ENCODE measurements at places on chromosomes 3 and 15. TPM values are rescaled to one million over a fixed set of nuclear protein-coding genes. Genes with fewer than 3 reads are reported as not detected.

DNA sequence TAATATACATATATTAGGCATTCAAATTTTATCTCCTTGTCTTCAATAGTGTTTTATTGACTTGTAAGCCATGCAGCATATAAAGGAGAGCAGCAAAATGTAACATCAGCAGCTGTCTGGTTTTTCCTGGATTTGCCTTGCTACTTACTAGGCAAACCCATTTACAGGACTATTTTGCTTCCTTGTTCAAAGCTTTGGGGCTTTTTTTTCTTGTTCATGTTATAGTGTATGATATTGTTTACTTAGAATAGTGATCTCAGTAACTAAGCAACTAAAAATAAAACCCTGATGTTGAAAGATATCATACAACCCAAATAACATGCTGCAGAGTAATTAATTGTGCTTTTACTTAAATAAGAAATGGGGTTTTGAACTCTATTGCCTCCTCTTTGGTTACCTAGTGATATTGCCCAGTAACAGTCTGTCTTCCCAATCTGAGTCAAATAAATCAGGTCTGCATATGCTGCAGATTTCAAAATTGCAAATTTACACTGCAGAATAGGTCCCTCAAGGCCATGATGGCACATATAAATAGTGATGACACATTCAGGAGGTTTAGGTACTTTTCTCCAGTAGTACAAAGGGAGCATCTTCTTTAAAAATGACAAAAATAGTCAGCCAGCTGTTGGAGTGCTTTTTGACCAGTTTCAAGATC is 578.1 kb upstream of the NECTIN3 start:
- DNase-seq: no peak

DNA sequence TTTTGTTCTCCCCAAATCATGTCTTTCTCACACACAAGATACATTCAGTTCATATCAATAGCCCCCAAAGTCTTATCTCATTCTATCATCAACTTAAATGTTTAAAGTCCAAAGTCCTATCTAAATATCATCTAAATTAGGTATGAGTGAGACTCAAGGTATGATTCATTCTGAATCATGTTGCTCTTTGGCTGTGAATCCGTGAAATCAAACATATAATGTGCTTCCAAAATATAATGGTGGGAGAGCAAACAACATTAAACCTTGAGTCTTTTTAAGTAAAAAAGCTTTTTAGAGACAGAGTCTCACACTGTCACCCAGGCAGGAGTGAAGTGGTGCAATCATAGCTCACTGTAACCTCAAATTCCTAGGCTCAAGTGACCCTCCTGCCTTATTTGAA is 139.1 kb downstream of the SAMMSON start:
- DNase-seq: no peak

GCSAM gene
- total RNA-seq: not detected

GRCh38 chr3:107523539-107524325 is 970 bp downstream of the BBX start:
- DNase-seq: peak; percentile 54

DNA sequence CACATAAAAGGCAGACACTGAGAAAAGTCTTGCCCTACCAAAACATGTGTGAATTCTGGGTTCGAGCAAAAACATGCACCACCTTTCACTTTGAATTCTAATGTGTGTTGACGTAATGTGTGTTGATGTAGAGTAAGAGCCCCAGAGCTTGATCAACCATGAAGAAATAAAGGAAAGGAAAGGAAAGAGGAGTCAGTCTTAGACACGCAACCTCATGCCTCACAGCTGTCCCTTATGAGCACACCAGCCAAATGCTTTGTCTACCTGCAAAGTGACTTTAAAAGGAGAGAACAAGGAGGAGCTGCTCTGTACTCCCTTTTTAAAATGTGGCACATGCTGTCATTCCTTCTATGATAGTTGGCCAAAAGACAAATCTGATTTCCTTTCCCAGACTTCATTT is 80.8 kb downstream of the RFTN1 start:
- DNase-seq: no peak

SCN11A gene
- not detected for total RNA-seq

DNA sequence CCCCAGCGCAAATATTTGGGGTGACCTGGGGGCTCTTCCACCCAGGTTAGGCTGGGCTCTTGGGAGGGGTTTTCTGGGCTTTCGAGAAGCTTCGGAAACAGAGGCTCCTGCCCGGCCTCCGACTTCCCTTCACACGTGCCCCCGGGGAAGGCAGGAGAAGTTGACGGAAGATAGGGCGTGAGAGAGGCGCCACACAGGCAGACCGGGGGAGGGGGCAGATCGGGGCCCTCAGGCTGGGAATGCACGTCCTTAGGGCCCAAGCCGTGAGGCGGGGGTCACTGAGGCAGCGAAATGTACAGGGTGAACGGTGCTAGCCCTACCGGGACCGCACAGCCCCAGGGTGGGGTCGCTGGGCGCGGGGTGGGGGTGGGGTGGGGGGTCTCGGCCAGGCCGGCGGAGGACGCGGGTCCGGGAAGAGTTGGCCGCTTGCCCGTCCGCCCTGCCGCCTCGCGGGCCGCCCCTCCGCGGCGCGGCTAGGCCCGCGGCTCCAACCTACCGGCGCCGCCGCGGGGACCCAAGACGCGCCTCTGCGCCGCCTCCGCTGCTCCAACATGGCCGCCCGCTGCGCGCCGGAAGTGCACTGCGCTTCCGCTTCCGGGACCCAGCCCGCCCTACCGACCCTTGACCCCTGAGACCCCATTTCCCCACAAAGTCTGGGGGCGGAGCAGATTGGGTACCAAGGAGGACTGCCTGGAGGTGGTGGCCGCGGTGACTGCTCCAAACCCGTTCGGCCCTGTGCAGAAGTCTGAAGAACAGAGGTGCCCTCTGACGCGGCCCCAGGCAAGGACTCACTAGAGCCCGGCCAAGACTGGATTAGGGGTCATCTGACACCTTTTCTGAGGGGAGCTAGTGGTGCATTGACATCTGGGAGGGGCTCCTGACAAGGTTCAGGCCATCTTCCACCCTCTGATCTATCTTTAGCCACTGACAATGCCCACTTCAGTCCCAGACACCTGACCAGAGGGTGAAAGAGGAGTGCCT is at the start of gene CCDC71:
TSS of gene CCDC71 (minus strand) at position 561 of the 981 bp plus-strand sequence. CDS start 2,123 bp downstream, outside the sequence.
- peak; percentile 40 for DNase-seq

- peak; percentile 60 for DNase-seq
These were observed 3.1 kb downstream of the MYLK start for GRCh38 chr3:123880998-123881561.

MYO5C gene
- total RNA-seq: 0.06 TPM

DNA sequence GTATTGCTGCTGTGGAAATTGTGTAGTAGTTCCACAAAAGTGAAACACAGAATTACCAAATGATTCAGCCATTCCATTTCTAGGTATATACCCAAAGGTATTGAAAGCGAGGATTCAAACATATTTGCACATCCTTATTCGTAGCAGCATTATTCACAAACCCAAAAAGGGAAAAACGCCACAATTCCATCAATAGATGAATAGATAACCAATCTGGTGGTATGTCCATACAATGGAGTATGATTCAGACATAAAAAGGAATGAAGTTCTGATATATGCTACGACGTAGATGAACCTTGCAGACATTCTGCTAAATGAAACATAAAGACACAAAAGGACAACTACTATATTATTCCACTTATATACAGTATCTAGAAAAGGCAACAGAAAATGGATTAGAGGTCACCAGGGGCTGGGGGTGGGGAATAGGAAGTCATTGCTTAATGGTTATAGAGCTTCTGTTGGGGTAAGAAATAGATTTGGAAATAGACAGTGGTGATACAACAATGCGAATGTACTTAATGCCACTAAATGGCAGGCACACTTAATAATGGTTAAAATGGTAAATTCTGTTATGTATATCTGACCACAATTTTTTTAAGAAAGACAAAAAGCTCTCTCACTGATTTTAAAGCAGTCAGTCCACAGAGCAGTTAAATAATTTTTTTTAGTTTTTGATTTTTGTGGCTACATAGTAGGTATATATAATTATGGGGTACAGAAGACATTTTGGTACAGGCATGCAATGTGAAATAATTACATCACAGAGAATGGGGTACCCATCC is 51.8 kb upstream of the PSMD6 start:
- DNase-seq: no peak

GRCh38 chr15:90979582-90979981 is 14.8 kb downstream of the PRC1 start:
- no peak for DNase-seq

DNA sequence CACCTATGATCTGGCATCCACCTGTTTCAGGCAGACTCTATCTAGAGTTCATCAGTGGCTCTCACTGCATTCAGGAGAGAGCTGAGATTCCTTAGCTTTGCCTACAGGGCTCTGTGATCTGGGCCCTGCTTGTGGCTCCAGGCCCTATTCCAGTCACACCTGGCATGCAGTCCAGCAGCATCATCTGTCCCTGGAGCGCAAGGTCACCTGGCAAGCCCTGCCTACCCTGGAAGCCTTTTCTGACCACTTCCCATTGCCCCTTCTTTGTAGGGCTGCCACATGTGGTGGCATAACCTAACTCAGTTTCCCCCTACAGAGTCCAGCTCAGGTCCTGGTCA is 115.1 kb upstream of the PLXNA1 start:
- no peak for DNase-seq

GABRB3 gene
- total RNA-seq: 14.4 TPM

DNA sequence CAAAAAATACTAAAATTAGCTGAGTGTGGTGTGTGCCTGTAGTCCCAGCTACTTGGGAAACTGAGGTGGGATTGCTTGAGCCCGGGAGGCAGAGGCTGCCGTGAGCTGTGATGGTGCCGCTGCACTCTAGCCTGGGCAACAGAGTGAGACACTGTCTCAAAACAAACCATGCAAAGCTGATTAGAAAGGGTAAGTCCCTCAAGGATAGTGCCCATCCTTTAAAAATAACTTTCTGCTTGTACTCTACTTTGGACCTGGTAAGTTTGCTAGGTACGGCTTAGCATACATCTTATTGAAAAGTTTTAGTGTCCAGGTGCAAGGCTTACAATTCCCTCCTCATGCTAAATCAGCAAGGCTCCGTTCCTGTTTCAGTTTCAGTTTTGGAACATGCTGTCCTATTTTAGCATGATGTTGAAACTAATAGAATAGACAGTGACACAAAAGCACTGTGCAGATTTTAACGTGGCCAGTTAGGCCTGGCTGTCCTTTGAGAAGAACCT is 21.4 kb downstream of the FEM1B start:
- no peak for DNase-seq

GRCh38 chr3:30641416-30642251 is 35.2 kb downstream of the TGFBR2 start:
- DNase-seq: no peak

DNA sequence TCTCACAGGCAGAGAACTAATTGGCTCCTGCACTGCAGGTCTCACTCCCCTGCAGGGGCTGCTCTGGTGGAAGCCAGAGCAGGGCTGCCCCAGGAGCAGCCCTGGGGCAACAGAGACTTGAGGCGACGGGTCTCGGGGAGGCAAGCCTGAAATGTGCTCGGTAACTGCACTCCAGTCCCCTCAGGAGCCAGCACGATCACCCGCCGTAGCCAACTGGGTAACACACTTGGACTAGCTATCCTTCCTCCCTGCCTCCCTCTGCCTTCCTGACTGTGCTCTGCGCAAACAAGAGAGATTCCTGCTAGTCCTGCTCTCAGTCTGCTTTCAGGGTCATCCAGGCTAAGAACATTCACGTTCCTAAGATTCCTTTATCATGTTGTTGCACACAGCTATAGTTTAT is 140.7 kb upstream of the NSMCE3 start:
- DNase-seq: no peak

DNA sequence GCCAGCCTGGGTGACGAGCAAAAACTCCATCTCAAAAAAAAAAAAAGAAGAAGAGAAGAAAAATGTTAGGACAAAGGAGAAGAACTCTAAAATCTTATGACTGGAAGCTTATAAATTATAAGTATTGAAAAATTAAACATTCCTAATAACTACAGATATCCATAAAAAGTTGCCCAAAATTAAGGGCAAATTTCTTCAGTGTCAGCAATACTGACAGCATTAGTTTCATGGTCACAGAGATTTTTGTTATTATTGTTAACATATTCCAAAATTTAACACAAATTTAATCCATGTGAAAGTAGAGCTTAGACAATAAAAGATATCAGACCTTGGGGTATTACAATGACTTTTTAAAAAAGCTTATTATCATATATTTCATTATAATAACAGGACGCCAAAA is 74.1 kb downstream of the NR2F2 start:
- no peak for DNase-seq

GOLGA8H gene
- total RNA-seq: not detected

CD86 gene
- total RNA-seq: 0.39 TPM

ARL14 gene
- 1.4 TPM for total RNA-seq

CAMK2N2 gene
- 1.6 TPM for total RNA-seq

- DNase-seq: no peak
These were observed 127.4 kb upstream of the MLF1 start for GRCh38 chr3:158443632-158444031.

DNA sequence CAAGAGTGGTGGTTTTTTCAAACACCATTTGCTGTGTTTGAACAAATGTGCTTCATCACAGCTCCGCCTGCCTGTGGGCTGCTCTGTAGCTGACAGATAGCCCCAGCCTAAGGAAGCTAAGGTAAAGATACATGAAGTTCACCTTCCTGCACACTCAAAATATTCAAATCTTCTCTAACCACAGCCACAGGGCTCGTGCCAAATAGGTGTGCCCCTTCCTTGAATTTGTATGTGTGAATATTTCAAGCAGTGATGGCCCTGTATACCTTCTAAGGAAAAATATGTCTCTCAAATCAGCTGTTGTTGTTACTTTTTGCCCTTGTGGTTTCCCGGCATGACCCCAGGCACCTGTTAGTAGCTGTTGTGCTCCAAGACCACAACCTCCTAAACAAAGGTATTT is 92.8 kb downstream of the CCNL1 start:
- DNase-seq: no peak

- no peak for DNase-seq
These were observed 100.6 kb downstream of the UBE2E2 start for GRCh38 chr3:23303601-23304217.

DNA sequence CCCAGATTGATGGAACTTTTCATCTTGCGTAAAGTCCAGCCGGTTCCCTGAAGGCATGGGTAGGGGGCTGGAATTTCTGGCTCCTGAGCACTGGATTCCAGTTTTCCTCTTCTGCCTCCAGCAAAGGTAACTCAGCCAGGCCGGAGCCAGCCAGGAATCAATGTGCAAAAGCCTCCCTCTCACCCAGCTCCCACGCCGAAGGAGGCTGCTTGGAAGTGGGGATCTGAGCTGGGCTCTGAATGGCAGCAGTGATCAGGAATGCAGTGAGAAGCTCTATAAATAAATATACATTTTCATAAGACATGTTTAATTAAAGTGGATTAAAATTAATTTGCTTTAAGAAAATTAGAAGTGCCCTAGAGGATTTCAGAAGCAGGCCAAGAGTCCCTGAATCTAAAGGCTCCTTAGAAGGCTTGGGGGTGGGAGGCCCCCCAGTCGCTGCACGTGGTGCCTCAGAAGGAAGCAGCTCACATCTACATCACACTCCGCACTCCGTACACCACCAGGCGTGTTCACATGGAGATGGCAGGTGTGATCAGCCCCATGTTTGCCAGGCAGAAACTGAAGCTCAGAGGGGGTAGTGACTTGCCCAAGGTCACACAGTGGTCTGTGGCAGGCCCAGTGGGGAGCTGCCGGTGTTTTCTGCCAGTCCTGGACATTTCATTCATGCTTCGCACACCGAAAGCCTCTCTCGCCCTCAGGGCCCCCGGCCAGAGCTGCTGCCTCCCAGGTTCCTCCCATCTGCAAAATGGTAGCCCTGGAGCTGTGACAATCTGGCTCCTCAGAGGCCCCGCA is 148.6 kb upstream of the LINGO1 start:
- no peak for DNase-seq

- no peak for DNase-seq
These were observed 80.6 kb downstream of the RAD18 start for GRCh38 chr3:8882642-8883041.

CACNA2D3 gene
- 4.3 TPM for total RNA-seq

- no peak for DNase-seq
These were observed 212.9 kb upstream of the LRRN1 start for GRCh38 chr3:3586336-3586735.

- DNase-seq: no peak
These were observed 17.1 kb downstream of the MGLL start for GRCh38 chr3:127805026-127805753.

Measured in H4 (cell line).